ENCODE measurements at places on chromosomes 1 and 21.
A peak's percentile ranks its signal among the peaks of the same experiment; 100 is the strongest.

DNA sequence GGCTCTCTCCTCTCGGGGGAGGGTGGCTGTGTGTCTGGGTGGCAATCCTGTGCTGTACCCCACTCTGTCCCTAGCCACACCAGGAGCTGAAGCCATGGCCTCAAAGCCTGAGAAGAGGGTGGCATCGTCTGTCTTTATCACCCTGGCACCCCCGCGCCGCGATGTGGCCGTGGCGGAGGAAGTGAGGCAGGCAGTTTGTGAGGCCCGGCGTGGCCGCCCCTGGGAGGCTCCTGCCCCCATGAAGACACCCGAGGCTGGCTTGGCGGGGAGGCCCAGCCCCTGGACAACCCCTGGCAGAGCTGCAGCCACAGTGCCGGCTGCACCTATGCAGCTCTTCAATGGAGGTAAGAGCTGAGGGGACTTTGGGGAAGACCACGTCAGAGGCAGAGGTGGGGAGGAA lies 6.3 kb downstream of the FBLIM1 start:
- no peak for DNase-seq

GRCh38 chr1:200090252-200091159 lies 63.0 kb downstream of the NR5A2 start:
- no peak for DNase-seq

GRCh38 chr21:41865002-41865777 lies 14.0 kb downstream of the PRDM15 start:
- DNase-seq: no peak

- DNase-seq: no peak
Measured at GRCh38 chr1:199132006-199132405, 493.2 kb downstream of the PTPRC start.

GRCh38 chr1:29758781-29759499 lies 522.6 kb downstream of the PTPRU start:
- DNase-seq: no peak

- no peak for DNase-seq
Measured at GRCh38 chr1:48756683-48757316, 19.9 kb downstream of the BEND5 start.

DNA sequence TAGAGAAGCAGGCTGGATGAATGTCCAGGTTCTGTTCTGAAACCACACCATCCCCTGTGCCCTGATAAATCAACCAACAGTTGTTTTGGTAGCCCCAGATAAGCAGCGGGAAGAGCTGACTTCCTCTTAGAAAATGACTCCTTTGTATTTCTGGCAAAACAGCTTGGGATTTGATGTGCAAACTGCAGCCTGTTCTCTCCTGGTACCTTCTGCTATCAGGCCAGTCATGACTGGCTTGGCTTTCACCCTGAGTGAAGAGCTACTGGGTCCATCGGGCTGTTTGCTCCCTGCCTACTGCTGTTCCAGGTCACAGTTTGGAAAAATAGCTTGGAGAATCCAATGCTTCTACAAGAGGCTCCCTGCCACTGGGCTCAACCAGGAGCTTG lies 116.8 kb downstream of the DTL start:
- no peak for DNase-seq

GRCh38 chr1:221805121-221805520 lies 63.2 kb upstream of the DUSP10 start:
- no peak for DNase-seq

- DNase-seq: no peak
Measured at GRCh38 chr1:51966559-51966958, 23.9 kb downstream of the RAB3B start.

- no peak for DNase-seq
Measured at GRCh38 chr1:90313778-90314177, 318.9 kb downstream of the ZNF326 start.

DNA sequence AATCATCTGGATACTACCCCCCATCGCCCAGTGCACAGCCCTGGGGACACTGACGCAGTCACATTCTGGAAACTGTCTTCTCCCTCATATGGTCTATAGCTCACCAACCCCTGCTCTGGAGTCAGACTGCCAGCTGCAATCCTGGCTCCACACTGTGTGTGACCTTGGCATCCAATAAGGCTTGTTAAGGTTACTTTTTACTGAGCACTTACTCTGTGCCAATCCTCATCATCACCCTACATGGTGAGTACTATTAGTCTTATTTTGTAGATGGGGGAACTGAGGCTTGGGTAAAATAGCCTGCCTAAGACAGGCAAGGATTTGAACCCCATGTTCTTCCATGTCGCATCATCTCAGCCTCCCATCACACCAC lies 34.9 kb downstream of the AHDC1 start:
- DNase-seq: no peak

GRCh38 chr1:242133796-242134195 lies 134.9 kb upstream of the MAP1LC3C start:
- no peak for DNase-seq

- DNase-seq: no peak
Measured at GRCh38 chr1:94316836-94317789, 79.7 kb upstream of the ARHGAP29 start.

DNA sequence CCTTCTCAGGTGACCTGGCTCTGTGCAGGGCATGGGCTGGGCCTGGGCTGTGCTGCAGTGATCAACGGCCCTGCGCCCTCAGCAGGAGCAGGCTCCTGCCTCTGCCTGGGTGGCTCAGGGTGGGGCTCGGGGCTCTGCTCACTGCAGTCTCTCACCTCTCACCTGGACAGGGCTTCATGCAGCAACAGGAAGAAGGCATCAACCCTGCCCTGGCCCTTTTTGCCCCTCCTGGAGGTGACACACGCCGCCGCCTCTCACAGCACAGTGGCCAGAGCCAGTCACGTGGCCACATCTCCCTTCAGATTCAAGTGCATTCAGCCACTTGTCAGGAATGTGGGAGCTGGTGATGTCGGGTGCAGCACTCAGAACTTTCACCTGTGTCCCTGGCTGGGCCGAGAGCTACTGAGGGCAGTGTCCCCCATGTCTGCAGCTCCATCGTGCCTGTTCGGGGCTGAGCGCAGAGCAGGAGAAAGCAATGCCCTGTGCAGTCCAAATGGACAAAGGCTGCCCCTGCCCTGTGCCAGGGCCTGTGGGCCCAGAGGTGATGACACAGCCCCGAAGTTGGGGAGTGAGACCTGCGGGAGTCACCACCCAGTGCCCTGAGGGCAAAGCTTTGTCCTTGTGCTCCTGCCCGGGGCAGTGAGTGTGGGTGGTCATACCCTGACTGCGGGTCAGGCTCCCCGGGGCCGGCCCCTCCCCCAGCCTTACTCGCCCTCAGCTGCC lies 314.0 kb downstream of the PTPRU start:
- no peak for DNase-seq

GRCh38 chr1:245575710-245576109 lies 420.9 kb downstream of the KIF26B start:
- no peak for DNase-seq

DNA sequence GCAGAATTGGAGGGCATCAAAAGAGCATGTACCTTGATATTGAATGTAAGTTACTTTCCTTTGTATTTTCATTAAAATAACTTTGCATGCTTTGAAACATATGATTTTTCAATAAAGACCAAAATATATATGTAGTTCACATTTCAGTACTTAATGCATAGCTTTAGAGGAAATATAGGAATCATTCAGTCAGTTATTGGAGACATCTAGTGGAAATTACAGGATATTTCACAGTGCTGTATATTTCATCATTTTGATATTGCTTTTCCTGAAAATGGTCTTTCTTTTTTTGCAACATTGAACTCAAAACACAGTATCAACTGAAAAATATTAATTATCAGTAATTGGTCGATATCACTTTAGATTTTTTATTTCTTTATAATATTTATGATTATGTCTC lies 375.8 kb downstream of the NCAM2 start:
- no peak for DNase-seq

DNA sequence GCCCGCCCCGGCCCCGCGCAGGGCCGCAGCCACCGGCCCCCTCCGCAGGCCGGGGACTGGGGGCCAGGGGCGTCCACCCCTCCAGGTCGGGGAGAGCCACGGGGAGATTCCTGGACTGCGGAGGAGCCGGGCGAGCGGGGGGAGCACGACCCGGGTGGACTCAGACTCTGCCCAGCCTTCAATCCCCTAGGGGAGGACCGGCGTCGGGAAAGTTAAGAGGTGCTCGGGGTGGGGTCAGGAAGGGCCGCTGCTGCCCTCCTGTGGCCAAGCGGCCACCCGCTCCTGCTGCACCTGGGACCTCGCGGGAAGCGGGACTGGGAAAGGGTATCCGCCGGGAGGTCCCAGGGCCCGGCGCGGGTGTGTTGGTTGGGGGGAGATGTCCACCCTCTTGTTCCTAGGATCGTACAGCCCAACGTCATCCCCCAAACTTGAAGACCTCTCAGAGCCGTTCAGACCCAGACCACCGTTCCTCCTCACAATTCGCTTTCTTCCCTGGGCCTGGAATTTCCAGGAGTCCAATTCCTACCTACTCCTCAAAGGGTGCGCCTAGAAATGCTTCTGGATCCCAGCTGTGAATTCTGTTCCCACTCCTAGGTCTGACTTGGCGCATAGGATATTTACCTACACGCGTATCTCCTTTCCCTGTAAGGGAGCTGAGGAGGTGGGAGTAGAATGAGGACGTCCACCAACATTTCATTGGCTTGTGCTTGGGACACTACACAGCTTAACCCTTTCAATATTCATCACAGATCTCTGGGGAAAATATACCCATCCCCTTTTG lies 484 bp upstream of the RHOC start:
- DNase-seq: peak; percentile 93

- no peak for DNase-seq
Measured at GRCh38 chr1:30702823-30703222, 20.6 kb downstream of the MATN1 start.

All from ovary (tissue), 10 donors.